ENCODE measurements at places on chromosomes 5 and 9. TPM values are rescaled to one million over a fixed set of nuclear protein-coding genes. Genes with fewer than 3 reads are reported as not detected.

DNA sequence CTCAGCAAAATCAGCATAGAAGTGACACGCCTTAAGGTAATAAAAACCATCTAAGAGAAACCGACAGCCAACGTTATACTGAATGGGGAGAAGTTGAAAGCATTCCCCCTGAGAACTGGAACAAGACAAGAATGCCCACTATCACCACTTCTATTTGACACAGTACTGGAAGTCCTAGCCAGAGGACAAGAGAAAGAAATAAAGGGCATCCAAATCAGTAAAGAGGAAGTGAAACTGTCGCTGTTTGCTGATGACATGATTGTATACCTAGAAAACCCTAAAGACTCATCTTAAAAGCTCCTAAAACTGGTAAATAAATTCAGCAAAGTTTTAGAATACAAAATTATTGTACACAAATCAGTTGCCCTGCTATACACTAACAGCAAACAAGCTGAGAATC is 393.3 kb downstream of the KIF4B start:
- no peak for DNase-seq

GRCh38 chr9:88820055-88820454 is 171.2 kb upstream of the S1PR3 start:
- DNase-seq, result no peak

DNA sequence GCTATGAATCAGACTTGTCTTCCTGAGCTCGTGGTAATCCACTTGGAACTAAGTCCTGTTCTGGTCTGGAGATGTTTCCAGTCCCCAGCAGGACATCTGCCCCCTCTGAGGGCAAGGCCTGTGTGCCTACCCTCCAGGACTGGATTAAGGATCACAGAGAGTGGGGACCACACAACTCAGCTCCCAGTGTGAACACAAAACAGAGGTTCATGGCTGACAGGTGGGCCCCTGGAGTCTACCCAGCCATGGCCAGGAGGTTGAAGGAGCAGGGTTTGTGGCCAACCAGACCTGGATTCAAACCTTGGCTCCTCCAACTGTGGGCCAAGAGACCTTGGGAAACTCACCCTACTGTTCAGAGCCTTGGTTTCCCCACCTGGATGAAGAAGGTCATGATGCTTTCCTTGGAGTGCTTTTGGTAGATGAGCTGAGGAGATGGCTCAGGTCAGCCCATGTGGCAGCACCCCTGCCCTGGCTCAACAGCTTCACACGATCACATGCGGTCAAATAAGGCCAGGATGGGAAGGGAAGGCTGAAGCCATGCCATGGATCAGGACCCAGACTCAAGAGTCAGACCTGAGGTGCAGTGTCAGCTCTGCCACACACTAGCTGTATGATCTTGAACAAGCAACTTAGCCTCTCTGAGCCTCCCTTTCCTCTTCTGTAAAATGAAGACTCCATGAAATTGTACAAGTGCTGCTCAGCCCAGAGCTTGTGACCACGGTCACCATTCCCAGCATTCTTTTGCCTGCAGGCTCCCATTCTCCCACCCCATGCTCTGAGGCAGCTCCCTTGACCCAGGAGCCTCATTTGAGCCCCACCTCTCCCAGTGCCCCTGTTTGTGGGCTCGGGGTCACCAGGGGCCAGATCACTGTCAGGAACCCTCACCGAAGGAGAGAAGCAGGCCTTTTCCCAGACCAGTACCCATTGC is 27.3 kb upstream of the ANGPTL2 start:
- no peak for DNase-seq

- DNase-seq, result no peak
Measured at GRCh38 chr5:116411101-116411571, 163.5 kb downstream of the SEMA6A start.

The CNTNAP3B gene
- total RNA-seq, result not detected

The C9orf153 gene
- total RNA-seq, result 0.66 TPM

The PCDHB5 gene
- 0.32 TPM for total RNA-seq
